ENCODE measurements at places on chromosomes 16 and 17.

DNA sequence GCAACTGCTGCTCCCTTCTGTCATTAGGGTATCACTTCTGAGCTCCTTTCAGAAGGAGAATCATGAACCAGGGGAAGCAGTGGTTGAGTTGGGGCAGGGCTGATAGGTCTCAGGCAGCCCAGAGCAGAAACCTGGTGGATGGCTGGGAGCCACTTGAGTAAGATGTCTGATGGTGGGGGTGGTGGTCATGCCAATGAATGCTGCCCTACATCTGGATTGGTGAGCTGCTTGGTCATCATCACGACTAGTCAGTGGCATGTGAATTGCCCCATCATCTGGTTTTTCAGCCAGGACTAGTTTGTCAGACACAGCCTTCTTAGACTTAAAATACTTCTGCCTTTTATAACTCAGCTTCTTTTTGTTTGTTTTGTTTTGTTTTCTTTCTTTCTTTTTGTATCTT, 2.6 kb downstream of the GID4 start:
- no peak for DNase-seq

- DNase-seq: peak; percentile 10
These were observed 23.8 kb downstream of the SNX11 start for GRCh38 chr17:48131216-48131824.

- no peak for DNase-seq
These were observed 173.7 kb upstream of the HS3ST3A1 start for GRCh38 chr17:13775450-13775849.

DNA sequence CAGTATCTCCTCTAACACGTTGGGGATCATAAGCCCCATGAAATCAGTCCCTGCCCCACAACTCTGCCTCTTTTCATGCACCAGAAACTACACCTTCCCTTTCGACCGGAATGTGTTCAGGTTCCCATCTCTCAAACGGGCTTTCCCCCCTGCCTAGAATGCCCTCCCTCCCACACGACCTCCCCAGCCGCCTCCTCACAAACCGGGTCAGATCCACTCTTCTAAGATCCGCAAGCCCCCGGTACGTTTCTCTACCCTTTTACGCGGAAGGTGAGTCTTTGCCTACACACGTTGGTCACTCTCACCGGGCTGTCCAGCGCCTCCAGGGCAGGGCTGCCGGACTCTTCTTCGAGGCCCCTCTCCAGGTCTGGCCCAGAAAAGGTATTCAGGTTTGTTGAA, 708 bp downstream of the DHX33 start:
- no peak for DNase-seq

- DNase-seq: no peak
These were observed 11.8 kb upstream of the MTSS2 start for GRCh38 chr16:70697594-70698170.

- no peak for DNase-seq
These were observed 9.8 kb downstream of the NHERF1 start for GRCh38 chr17:74757931-74758847.

DNA sequence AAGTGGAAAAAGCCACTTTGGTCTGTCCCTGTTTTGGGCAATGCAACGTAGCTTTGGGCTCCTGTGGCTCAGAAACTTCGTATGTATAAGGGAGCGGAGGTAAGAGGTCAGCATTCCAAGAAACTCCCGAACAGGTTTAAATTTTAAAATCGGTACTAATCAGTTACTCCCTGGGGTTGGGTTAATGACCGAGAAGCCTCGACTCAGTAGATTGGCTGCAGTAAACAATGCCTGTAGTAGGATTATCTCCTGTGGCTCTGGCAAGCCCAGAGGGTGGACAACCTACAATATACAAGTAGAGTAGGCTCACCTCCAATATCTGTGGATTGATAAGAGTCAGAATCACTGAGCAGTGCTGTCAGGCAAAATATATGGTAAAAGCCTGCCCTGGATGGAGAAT, 1.6 kb upstream of the GNA13 start:
- DNase-seq: no peak

DNA sequence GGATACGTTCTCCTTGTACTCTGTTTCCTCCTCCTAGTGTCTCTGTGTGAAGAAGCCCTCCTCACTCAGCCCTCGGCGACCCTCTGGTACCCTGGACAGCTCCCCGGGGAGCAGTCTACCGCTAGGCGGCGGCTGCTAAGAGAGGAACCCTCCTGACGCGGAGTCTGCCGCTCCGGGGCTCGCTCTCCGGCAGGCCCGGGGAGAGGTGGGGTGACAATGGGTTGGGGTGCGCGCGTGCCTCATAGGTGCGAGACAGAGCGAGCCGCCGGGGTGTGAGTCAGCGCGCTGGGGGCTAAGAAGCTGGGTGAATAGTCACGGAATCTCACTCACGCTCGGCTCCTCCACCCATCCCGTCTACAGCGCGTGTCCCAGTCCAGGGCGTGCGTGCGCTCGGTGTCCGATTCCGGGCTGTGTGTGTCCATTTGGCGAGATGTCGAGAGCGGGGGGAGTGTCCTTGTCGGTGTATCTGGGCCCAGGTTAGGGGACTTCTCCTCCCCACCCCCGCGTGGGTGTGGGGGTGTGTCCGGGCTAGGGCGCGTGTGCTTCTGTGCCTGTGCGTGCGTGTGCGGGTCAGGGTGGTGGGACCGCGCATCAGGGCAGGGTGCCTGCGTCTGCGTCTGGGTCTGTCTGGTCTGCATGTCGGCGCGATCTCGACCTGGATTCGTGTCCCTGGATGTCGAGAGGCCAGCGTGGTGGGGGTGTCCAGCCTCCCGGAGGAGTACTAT, 577 bp upstream of the HS3ST2 start:
- DNase-seq: no peak

- DNase-seq: no peak
These were observed 21.0 kb upstream of the RBFOX3 start for GRCh38 chr17:79631640-79632431.
